ENCODE measurements at places on chromosomes 6 and 20. TPM values are rescaled to one million over a fixed set of nuclear protein-coding genes. Genes with fewer than 3 reads are reported as not detected.

The TRIM40 gene
- not detected for total RNA-seq

The KIAA0408 gene
- not detected for total RNA-seq

The MTFR2 gene
- total RNA-seq: 0.60 TPM

The ADGRF5 gene
- total RNA-seq: 57.3 TPM

The ZNF165 gene
- total RNA-seq: 0.20 TPM

The PI3 gene
- not detected for total RNA-seq

The HLA-DPA1 gene
- total RNA-seq: 3.0 TPM

Data from lung microvascular endothelial cell (primary cell).